ENCODE measurements at places on chromosomes 3 and 15. TPM values are rescaled to one million over a fixed set of nuclear protein-coding genes. Genes with fewer than 3 reads are reported as not detected.
A peak's percentile ranks its signal among the peaks of the same experiment; 100 is the strongest.

- DNase-seq: peak; percentile 90
Measured at GRCh38 chr3:194572143-194572789, 61.0 kb downstream of the TMEM44 start.

GRCh38 chr3:135362889-135363288 is 567.8 kb downstream of the EPHB1 start:
- no peak for DNase-seq

The GOLGA6L9 gene
- polyA plus RNA-seq: 0.89 TPM

The CYP19A1 gene
- polyA plus RNA-seq: 0.16 TPM

The TMIE gene
- polyA plus RNA-seq: 0.27 TPM

Data from fibroblast of lung (primary cell).